CD4-positive, alpha-beta T cell treated with Interleukin-1 beta for 1 hour (primary cell): ENCODE measurements at places on chromosomes 5 and 9.
A peak's percentile ranks its signal among the peaks of the same experiment; 100 is the strongest.

- no peak for DNase-seq
Measured at GRCh38 chr9:73548201-73548600, 396.5 kb downstream of the ANXA1 start.

GRCh38 chr5:153080940-153081339 lies 409.5 kb upstream of the GRIA1 start:
- no peak for DNase-seq

DNA sequence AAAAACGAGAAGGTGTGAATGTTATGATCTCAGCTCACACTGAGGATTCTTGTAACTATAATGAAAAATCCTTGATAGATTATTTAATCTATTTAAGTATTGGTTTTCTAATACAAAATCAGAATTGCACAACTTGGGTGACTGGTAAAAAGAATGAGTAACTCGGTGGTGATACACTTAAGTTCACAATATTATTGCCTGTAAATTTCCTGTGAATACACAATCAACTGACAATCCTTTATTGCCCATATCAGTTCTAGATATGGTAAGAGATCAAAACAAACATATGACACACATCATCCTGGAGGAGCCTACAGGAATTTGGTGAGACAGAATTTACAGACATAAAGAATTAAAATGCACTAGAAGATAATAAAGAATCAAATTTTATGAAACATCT lies 14.1 kb upstream of the LURAP1L start:
- DNase-seq, result no peak

DNA sequence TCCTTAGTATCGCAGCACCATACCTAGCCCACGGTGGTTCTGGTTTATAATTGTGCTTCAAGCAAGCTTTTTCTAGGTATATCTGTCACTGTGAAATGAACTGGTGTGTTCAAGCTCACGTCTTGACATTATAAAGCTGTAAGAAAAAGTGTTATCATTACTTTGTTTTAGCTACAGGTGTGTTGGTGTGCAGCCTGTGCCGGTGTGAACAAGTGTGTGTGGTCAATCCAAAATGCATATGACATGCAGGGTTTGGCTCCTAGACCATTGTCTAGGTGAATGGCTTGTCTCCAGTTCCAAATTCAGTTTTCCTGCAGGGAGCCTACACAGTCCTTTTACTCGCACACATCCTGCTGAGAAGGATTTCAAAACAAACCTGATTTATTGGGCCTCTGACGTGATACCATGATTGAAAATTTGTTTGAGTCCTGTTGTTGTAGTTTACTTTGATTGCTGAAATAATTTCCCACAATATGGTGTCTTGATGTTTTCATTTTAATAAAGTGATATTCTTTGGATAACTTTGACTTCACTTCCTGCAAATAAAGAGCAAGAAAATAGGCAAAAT lies 3.7 kb downstream of the LSM11 start:
- DNase-seq, result no peak

- peak; percentile 22 for DNase-seq
Measured at GRCh38 chr5:55923177-55923771, 71.5 kb downstream of the IL6ST start.

DNA sequence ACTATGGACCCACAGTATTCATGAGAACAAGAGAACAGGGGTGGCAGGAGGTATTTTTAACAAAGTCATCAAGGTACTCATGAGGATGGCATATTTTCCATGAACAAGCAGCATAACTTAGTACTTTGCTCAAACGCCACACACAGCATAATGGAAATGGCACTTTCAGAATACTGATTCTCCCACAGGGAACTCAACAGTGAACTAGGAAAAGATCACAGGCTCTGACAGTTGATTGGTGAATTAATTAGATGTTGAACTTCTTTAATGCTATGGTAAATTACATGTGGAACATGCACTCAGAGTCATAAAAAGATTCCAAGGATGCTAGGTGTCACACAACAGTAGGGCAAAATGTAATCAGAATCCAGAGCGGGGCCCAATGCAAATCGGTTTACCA lies 1088.6 kb upstream of the C9orf72 start:
- DNase-seq, result no peak

GRCh38 chr9:99140685-99141314 lies 35.9 kb downstream of the TGFBR1 start:
- DNase-seq, result peak; percentile 62

DNA sequence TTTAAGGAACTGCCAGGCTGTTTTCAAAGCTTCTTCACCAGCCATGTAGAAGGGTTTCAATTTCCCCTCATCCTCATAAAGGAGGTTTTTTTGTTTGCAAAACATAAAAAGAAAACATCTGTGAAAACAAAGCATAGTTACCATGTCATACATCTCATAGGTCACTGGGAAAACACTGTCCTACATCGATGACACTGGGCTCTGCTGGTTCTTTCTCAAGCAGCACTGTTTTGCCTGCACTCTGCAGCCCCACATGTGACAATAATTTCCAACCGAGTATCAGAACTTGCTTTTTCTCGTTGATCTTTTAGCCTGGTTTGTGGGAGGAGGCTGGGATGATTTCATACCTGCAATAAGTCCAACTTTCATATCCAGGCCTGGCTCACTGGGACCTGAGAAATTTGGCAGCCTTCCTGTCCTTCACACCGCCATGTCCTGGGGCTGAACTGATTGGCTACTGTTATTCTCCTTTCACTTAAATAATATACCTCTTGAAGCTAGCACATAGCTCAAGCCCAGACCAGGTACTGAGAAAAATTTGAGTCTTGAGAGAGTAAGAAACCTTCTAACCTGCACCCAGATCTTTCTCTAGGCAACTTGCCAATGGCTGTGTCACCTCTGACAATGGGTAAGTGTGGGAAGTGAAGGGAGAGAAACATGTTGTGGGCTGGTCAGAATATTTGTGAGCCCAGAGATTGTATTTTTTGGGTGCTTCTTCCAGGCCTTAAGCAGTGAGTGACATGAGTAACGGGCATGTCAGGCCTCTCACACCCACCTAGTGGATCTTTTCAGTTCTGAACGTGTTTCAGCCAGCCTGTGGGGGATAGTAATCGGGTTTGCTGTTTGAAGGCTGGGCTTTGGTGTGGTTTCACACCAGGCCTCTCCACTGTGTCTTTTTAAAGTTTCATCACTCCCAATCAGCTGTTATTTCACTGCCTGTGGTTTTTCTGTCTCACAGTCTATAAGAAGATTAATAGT lies 502.8 kb downstream of the NTRK2 start:
- no peak for DNase-seq

DNA sequence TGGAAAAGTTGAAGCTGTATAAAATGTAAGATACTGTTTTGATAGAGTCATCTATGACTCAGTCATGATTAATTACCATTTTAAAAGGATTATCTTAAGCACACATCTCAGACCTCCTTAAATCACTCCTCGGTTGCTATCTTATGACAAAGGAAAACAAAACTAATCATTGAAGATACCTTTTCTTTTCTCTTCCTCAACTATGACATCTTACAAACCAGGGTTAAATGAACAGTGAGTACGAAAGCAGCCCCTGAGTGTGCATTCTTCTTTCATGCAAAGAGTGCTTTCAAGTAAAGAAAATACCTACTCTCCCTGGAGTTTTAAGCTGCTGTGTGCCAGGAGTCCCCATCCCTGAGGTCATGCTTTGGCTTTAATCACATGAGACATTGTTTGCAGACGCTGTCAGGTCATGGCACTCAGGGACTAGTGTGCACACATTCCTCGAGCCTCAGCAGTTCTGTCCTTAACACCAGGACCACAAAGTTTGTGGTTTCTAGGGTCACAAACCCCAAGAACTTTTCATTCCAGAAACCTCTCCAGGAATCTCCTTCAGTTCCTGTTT lies 86.7 kb upstream of the ICE1 start:
- no peak for DNase-seq

GRCh38 chr5:158869092-158869491 lies 230.6 kb downstream of the EBF1 start:
- no peak for DNase-seq

- no peak for DNase-seq
Measured at GRCh38 chr9:36138496-36138895, 2.0 kb downstream of the GLIPR2 start.

- no peak for DNase-seq
Measured at GRCh38 chr5:138639326-138639725, 64.1 kb upstream of the HSPA9 start.

- DNase-seq, result no peak
Measured at GRCh38 chr5:53480416-53481158, at the start of gene FST. FST (plus strand) TSS chr5:53480629; CDS start chr5:53480792, 163 bp downstream.

DNA sequence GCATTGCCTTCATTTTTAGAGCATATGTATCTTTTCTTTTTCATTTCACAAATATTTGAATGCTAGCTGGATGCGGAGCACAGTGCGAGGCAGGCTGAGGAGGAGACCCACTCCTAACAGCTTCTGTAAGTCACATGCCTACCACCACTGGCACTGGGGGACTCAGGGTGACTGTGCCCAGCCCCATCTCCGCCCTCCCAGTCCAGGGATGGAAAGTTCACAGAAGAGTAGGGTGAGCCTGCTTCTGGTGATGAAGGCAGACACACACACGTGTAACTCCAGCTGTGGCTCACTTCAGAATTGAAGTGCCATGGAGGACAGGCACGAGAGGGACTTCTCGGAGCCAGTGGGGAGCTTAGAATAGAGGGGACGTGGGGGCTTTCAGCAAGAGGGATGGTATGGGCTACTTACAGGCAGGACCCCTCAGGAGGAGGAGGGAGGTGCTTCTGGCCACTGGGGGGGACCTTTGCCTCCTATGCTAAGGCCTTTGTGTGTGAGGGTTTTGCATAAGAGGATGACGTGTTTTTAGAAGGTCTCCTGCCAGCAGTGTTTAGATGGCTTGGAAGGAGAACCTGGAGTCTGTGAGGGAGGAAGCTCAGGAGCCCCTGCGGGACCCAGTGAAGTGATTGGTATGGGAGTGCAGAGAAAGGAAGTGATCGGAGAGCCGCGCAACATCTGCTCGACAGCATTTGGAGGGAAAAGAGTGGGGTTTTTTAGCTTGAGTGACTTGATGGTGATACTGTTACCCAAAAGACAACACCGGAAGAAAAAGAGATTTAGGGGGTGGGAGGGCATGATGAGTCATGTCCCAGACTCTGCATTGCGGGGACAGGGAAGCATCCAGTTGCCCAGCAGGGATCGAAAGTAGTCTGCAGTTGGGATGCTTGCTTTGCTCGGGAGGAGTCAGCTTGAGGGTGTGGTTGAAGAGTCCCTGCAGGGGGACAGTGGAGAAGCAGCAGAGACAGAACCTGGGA lies 163.5 kb upstream of the OTULINL start:
- no peak for DNase-seq

DNA sequence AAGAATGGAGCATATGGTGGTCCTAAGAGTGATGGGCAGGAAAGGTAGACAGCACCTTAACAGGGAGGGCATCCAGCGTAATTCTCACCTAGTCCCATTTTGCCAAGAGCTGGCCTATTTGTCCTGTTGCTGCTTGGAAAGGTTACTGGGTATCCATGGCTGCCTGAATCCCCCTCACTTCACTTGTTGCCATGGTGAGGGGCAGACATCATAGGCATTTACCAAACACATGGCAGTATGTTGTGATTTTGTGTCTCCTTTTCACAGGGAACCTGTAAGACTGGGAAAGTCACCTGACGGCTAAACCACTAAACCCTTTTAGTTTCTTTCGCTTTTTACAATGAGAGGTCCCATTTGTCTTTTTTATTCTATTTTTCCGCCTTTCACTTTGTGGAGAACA lies 227.1 kb downstream of the CD180 start:
- no peak for DNase-seq

DNA sequence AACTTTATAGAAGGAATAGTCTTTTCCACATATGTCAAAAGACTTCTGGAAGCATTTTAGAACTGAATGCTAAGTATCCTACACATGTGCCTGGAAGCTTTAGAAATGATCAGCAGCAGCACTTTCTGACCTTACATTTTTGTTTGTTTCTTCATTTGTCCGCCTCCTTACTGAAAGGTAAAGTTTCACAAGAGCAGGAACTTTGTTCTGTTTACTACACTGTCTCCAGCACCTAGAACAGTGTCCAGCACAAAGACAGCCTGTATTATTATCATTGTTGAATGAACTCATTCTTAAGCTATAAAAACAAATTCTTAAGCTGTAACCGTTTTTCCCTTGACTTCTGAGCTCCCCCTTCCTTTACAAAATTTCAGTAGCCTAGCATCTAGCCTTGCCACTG lies 14.8 kb downstream of the PIP5K1B start:
- no peak for DNase-seq

- no peak for DNase-seq
Measured at GRCh38 chr5:154163327-154164248, 26.9 kb upstream of the GALNT10 start.

- DNase-seq, result no peak
Measured at GRCh38 chr5:9903801-9904200, 273.6 kb upstream of the TAS2R1 start.

DNA sequence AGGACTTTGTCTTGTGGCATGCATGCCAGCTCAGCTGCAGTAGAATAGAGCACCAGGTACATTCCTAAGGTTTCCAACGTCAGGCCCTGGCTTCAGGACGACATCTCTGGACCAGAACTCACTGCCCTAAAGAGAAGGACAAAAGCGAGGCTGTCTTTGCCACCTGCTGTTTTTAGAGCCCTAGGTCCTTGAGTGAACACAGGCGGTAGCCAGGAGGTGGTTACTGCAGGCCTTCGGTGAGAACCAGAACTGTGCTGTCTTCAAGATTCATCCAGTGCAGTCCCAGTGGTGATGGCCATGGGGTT lies 288.9 kb upstream of the CDH18 start:
- DNase-seq, result no peak

GRCh38 chr5:35360671-35361070 lies 130.4 kb upstream of the PRLR start:
- no peak for DNase-seq

- DNase-seq, result no peak
Measured at GRCh38 chr9:127225801-127226625, 38.6 kb upstream of the GARNL3 start.

GRCh38 chr5:97501965-97502305 lies 318.9 kb upstream of the RIOK2 start:
- no peak for DNase-seq

DNA sequence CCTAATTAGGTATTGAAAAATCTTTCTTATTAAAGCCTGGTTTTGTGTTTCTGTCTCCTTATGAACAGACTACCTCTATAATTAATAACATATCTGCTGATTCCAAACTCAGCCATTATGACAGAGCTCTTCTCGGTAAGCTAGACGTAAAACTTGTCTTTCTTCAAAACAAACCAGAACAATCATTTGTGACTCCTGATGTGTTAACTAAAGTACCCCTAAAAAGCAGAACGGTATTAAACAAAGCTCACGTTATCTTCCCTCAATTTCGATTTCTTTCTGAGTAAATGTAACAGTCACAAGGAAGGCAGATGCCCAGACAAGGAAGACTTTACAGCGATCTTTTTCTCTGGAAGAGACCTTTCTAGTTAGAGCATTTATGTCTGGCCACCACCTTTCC lies 1.8 kb downstream of the SEMA5A start:
- DNase-seq, result no peak

- DNase-seq, result peak; percentile 23
Measured at GRCh38 chr5:151097820-151098767, 17.3 kb upstream of the TNIP1 start.

GRCh38 chr9:136012651-136013050 lies 51.5 kb upstream of the UBAC1 start:
- DNase-seq, result no peak

DNA sequence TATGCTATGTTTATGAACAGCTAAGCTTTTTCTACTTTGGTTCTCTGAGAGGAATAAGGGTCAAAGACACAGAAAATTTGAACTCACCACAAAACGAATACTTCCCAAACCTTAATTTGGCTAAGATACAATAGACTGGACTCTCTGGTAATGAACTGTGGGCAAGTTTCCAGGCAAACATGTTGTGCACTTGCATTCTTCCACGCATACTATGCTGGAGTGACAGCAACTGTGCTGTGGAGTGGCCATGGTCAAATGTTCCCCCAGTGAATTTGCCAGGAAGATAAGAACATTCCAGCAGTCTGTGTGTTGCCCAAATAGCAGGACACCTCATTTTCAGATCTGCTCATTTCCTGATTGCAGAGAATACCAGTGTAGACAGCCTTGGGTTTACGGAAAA lies 275.3 kb upstream of the IL12B start:
- DNase-seq, result no peak
